ENCODE measurements at places on chromosomes 3 and 15. TPM values are rescaled to one million over a fixed set of nuclear protein-coding genes. Genes with fewer than 3 reads are reported as not detected.

Gene NMB
- total RNA-seq, result 3.6 TPM

Gene CLRN1
- not detected for total RNA-seq

Gene MON1A
- 12.2 TPM for total RNA-seq

Gene CMTM7
- 3.3 TPM for total RNA-seq

Gene ADAMTSL3
- total RNA-seq, result 0.26 TPM

Gene IL5RA
- total RNA-seq, result not detected

Gene GOLGA8S
- total RNA-seq, result under 0.01 TPM

Gene ARMC8
- total RNA-seq, result 49.6 TPM

Gene RBSN
- 23.4 TPM for total RNA-seq

Gene CHDH
- 0.77 TPM for total RNA-seq

Gene NAA50
- 252 TPM for total RNA-seq

Gene GOLGA6A
- total RNA-seq, result not detected

Gene NUP210
- total RNA-seq, result 0.33 TPM

Gene DAZL
- not detected for total RNA-seq

Gene GNB4
- total RNA-seq, result 49.6 TPM

Gene PLSCR5
- total RNA-seq, result not detected

Gene B3GALNT1
- total RNA-seq, result 13.1 TPM

Gene CDC25A
- 1.0 TPM for total RNA-seq

Gene REC114
- not detected for total RNA-seq

Gene TNNC1
- 0.51 TPM for total RNA-seq

Gene ALDH1A3
- 73.7 TPM for total RNA-seq

Gene RTP1
- not detected for total RNA-seq

Gene PROS1
- total RNA-seq, result 48.8 TPM

Gene KY
- under 0.01 TPM for total RNA-seq

Gene LIPC
- total RNA-seq, result 4.0 TPM

Gene OIP5
- total RNA-seq, result 2.0 TPM

Gene LPP
- total RNA-seq, result 89.6 TPM

Gene COX5A
- total RNA-seq, result 41.9 TPM

Gene XCR1
- under 0.01 TPM for total RNA-seq

Gene GNAT1
- not detected for total RNA-seq

Gene FAM227B
- 9.7 TPM for total RNA-seq

Data from fibroblast of lung (primary cell).